Muscle of leg (tissue), 16 donors: ENCODE measurements at places on chromosomes 11 and 22.

GRCh38 chr22:40721266-40721665 is 42.0 kb downstream of the MCHR1 start:
- DNase-seq: no peak
- H3K4me1 ChIP-seq: peaks cover 5% of the 10 kb centered on the region

DNA sequence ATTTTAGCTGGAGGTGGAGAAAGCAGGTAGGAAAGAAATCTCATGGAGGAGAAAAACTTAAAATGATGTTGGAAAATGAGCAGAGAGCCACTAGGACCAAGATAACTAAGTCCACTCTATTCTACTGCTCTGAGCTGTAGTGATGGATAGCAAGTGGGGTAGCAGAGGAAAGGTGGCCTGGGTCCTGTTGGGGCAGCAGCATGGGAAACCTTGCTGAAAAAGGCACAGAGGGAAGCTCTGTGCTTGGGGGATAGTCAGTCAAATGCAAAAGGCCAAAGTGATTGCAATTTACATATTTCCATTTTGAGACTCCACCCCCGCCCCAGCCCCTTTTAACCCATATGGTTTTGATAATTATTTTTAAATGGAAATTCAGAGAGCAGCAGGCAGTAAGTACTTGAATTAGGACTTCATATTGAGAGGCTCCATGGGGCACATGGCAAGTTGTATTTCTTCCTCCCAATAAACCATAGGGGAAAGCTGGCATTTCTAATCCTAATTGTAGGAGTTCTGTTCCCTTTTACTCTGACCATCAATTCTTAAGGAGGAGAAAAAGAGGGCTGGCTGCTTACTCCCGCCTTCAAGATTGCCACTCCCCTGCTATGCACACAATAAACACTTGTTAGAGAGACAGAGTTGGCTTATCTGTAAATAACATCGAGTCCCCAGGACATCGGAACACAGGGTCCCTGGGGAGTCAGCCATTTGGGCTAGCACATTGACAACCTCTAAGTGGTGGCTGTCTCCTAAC is 1341.5 kb upstream of the TENM4 start:
- no peak overlapping the region for H3K4me3 ChIP-seq
- no peaks in the 10 kb centered on the region for H3K27me3 ChIP-seq
- no peak overlapping the region for H3K27ac ChIP-seq
- H3K4me1 ChIP-seq: no peaks in the 10 kb centered on the region

- H3K27me3 ChIP-seq: no peaks in the 10 kb centered on the region
- H3K27ac ChIP-seq: no peak overlapping the region
- H3K4me3 ChIP-seq: no peak overlapping the region
- peaks cover 7% of the 10 kb centered on the region for H3K4me1 ChIP-seq
These were observed 96.4 kb upstream of the PARVA start for GRCh38 chr11:12280838-12281565.

- H3K4me1 ChIP-seq: no peaks in the 10 kb centered on the region
- no peaks in the 10 kb centered on the region for H3K27me3 ChIP-seq
- no peaks in the 10 kb centered on the region for H3K36me3 ChIP-seq
- H3K27ac ChIP-seq: no peak overlapping the region
- H3K4me3 ChIP-seq: no peak overlapping the region
- DNase-seq: no peak
These were observed 406.6 kb upstream of the LARGE1 start for GRCh38 chr22:34326901-34327300.

GRCh38 chr11:63673579-63673978 is 2.4 kb upstream of the ATL3 start:
- H3K27me3 ChIP-seq: no peaks in the 10 kb centered on the region
- H3K4me3 ChIP-seq: no peak overlapping the region
- peaks cover 9% of the 10 kb centered on the region for H3K4me1 ChIP-seq

DNA sequence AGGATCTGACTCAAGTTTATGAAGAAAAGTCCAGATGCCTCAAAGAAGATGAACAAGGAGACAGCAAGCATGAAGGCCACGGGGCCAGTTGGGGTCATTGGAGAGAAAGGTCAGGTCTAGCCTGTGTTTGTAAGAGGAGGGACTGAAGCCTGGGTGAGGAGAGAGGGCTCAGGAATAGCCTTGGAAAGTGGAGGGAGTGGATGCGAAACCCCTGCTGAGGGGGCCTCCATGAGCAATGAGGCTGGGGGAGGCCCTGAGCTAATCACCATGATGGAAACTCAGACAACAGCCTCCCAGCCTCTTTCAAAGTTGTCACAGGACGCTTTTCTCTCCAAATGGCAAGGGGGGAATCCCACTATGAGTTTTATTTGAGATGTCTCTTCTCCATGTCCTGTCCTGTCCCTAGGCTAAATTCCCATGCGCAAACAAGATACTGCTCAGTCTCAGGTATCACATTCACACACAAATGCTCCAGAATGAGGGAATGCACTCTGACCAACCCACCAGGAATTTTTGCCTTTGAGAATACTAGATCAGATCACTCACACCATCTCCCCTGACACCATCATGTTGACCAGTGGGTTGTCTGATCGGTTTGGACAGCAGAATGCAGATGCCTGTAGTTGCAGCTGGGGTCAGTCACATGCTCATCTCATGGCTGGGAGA is 51.3 kb upstream of the TOP3B start:
- H3K27ac ChIP-seq: no peak overlapping the region
- DNase-seq: no peak
- peaks cover 16% of the 10 kb centered on the region for H3K27me3 ChIP-seq
- peaks cover 8% of the 10 kb centered on the region for H3K4me1 ChIP-seq
- no peak overlapping the region for H3K4me3 ChIP-seq
- H3K36me3 ChIP-seq: no peaks in the 10 kb centered on the region

DNA sequence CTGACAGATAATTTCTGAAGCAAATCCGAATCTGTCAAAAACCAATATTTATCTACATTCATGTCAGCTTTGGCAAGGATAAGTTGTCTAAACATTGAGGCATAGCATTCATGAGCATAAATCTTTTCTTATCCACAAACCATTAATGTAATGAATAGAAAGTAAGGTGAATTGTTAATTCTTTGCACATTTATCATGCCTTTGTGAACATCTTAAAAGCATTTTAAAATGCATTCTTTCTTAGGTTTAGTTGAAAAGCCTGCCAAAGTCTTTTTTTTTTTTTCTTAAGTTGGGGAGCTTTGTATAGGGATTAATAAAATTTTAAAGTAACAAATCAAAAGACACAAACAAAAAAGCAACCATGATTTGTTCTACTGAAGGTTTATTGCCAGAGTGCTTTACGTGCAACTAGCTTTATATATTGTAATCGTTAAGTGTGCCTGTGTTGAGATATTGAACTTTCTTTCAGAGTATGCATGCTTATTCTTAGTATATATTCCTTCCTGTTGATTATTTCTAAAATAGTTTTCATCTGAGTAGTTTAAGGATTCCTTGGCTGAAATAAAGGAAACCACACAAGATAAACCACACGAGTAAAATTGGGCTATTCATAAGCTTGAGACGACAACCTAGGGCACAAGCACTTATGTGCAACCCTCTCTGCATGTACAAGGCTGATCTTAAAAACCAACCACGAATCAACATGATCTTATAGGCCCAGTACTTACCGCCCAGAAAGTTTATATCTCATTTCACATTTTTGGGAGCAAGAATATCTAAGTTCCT is 1110.9 kb upstream of the CNTN5 start:
- no peak overlapping the region for H3K4me3 ChIP-seq
- DNase-seq: no peak
- H3K27me3 ChIP-seq: no peaks in the 10 kb centered on the region
- no peaks in the 10 kb centered on the region for H3K36me3 ChIP-seq
- no peaks in the 10 kb centered on the region for H3K4me1 ChIP-seq

GRCh38 chr11:68454767-68455166 is 5.8 kb upstream of the PPP6R3 start:
- peaks cover 5% of the 10 kb centered on the region for H3K36me3 ChIP-seq
- no peak overlapping the region for H3K27ac ChIP-seq
- no peak for DNase-seq
- peaks cover 2% of the 10 kb centered on the region for H3K4me1 ChIP-seq
- H3K4me3 ChIP-seq: no peak overlapping the region

- H3K27me3 ChIP-seq: no peaks in the 10 kb centered on the region
These were observed 58.8 kb upstream of the SLC36A4 start for GRCh38 chr11:93256623-93257022.

DNA sequence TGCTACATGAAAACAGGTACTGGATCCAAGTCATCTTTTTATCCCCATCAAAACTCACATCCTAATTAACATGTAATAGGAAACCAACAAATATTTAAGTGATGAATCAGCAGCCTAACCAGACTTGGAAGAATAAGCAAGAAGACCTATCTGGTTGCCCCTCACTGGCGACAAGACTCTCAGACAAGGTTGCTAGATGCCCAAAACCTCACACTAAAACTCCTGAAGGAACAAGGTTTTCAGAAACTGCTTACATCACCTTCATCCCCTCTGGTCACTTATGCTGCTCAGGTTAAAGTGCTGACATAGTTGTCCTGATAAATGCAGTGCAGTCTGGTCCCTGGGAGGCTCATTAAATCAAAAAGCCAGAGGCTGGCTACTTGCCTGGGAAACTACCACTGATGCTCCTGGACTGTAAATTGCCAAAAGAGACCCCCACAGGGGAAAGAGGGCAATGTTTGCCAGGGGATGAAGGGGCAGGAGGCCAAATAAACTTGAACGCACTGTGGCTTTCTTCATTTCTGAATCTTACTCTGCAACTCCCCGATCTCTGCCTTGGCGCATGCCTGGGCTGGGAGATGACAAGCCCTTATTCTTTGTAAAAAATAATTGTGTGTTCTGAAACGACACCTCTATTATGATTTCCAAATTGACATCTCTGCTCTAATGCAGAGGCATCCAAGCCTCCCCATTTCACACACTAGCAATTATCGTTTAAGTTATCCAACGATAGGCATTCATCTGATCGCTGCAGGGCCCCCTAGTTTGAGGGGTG is 72.7 kb downstream of the AMBRA1 start:
- H3K4me3 ChIP-seq: no peak overlapping the region
- H3K4me1 ChIP-seq: peaks cover 14% of the 10 kb centered on the region
- no peak overlapping the region for H3K27ac ChIP-seq
- no peaks in the 10 kb centered on the region for H3K27me3 ChIP-seq

- peaks cover 17% of the 10 kb centered on the region for H3K36me3 ChIP-seq
- H3K4me3 ChIP-seq: no peak overlapping the region
- H3K27ac ChIP-seq: no peak overlapping the region
- DNase-seq: no peak
- H3K4me1 ChIP-seq: no peaks in the 10 kb centered on the region
These were observed 27.0 kb downstream of the SAAL1 start for GRCh38 chr11:18078909-18079308.

- no peak overlapping the region for H3K27ac ChIP-seq
- H3K4me3 ChIP-seq: no peak overlapping the region
- H3K36me3 ChIP-seq: no peaks in the 10 kb centered on the region
- H3K4me1 ChIP-seq: no peaks in the 10 kb centered on the region
These were observed 7.0 kb upstream of the NF2 start for GRCh38 chr22:29596408-29596807.

DNA sequence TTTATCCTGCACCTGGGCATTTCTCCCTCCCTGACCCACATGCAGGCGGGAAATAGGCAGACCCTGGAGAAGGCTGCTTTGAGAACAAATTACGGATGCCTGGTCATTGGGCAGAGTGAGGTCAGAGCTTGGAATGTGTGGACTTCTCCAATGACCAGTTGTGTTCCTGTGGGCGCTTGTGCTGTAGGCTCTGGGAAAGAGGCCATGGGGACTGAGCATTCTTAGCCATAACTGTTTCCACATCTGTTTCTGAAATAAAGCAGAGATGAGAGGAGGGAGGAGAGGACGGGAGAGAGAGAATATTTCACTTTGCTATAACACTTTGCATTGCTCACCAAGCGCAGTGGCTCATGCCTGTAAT is 11.2 kb upstream of the TMEM184B start:
- H3K4me3 ChIP-seq: no peak overlapping the region
- H3K27me3 ChIP-seq: no peaks in the 10 kb centered on the region
- peaks cover 12% of the 10 kb centered on the region for H3K36me3 ChIP-seq
- H3K4me1 ChIP-seq: peaks cover 17% of the 10 kb centered on the region

- peak; percentile 69 for DNase-seq
- H3K27me3 ChIP-seq: no peaks in the 10 kb centered on the region
- H3K4me1 ChIP-seq: peaks cover 78% of the 10 kb centered on the region
- peak overlapping the region; percentile 35 for H3K4me3 ChIP-seq
- H3K27ac ChIP-seq: peak overlapping the region; percentile 93
These were observed 3.1 kb downstream of the TNKS1BP1 start for GRCh38 chr11:57321388-57322255.

- H3K4me1 ChIP-seq: no peaks in the 10 kb centered on the region
- no peaks in the 10 kb centered on the region for H3K36me3 ChIP-seq
- H3K4me3 ChIP-seq: no peak overlapping the region
- H3K27me3 ChIP-seq: no peaks in the 10 kb centered on the region
- no peak overlapping the region for H3K27ac ChIP-seq
These were observed 86.8 kb upstream of the TP53I11 start for GRCh38 chr11:45037434-45038005.

DNA sequence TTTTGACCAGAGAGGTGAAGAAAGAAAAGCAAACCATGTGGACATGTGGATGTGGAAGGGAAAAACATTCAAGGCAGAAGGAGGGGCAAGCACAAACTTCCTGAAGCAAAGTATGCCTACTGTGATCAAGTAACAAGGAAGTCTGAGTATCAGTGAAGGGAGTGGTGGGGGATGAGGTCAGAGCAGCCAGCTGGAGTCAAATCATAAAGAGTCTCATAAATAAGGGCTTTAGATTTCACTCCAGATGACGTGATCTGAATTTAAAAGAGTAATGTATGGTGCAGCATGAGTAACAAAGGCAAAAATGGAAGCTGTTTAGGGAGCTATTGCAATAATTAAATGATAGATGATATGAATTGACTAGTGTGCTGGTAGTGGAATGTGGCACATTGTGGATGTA is 665.4 kb upstream of the CCDC90B start:
- no peaks in the 10 kb centered on the region for H3K4me1 ChIP-seq
- no peaks in the 10 kb centered on the region for H3K27me3 ChIP-seq
- no peak overlapping the region for H3K4me3 ChIP-seq
- H3K36me3 ChIP-seq: no peaks in the 10 kb centered on the region
- DNase-seq: no peak

- no peak for DNase-seq
- no peaks in the 10 kb centered on the region for H3K4me1 ChIP-seq
- peaks cover 16% of the 10 kb centered on the region for H3K27me3 ChIP-seq
- H3K4me3 ChIP-seq: no peak overlapping the region
- H3K27ac ChIP-seq: no peak overlapping the region
These were observed 127.9 kb upstream of the OPCML start for GRCh38 chr11:133660202-133660568.

- H3K4me1 ChIP-seq: peaks cover 25% of the 10 kb centered on the region
- no peak overlapping the region for H3K27ac ChIP-seq
- no peaks in the 10 kb centered on the region for H3K36me3 ChIP-seq
- peak; percentile 29 for DNase-seq
These were observed 131.7 kb downstream of the VPREB1 start for GRCh38 chr22:22376352-22376706.

GRCh38 chr11:92703449-92703830 is 266.0 kb upstream of the MTNR1B start:
- DNase-seq: peak; percentile 8
- no peak overlapping the region for H3K4me3 ChIP-seq
- H3K27me3 ChIP-seq: no peaks in the 10 kb centered on the region
- no peak overlapping the region for H3K27ac ChIP-seq

GRCh38 chr11:112454841-112455240 is 194.2 kb upstream of the PLET1 start:
- H3K4me3 ChIP-seq: no peak overlapping the region
- no peak overlapping the region for H3K27ac ChIP-seq
- H3K4me1 ChIP-seq: no peaks in the 10 kb centered on the region

- no peak for DNase-seq
- H3K4me1 ChIP-seq: no peaks in the 10 kb centered on the region
- no peaks in the 10 kb centered on the region for H3K36me3 ChIP-seq
- H3K27me3 ChIP-seq: no peaks in the 10 kb centered on the region
These were observed 119.8 kb downstream of the UVRAG start for GRCh38 chr11:75934851-75935250.
